ENCODE measurements at places on chromosomes 12 and 14. TPM values are rescaled to one million over a fixed set of nuclear protein-coding genes. Genes with fewer than 3 reads are reported as not detected.

GRCh38 chr12:56152132-56152755 lies at the start of gene MYL6B:
Gene MYL6B (plus strand): TSS chr12:56152587. CDS start chr12:56153919, 1,332 bp downstream.
- DNase-seq: peak; percentile 94

DNA sequence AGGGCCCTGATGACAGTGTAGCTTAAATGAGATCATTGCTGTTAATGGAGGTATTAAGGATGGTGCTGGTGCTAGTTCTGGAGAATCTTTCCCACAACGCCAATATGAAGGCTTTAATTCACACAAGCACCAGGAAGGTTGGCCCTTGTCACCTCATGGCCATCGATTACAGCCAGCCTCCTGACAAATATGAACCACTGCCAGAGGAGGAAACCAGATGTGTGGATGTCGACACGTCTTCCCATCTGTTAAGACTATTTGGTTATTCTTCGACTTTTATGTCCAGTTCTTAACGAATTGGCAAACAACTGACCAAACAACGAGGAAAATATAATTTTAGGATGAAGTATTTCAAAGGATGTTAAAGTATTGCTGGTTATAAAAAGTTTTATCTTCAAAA lies 79.5 kb downstream of the PIK3C2G start:
- no peak for DNase-seq

GRCh38 chr14:27672047-27672446 lies 1074.2 kb upstream of the NOVA1 start:
- no peak for DNase-seq

- no peak for DNase-seq
Measured at GRCh38 chr14:88089445-88089844, 84.5 kb downstream of the GPR65 start.

DNA sequence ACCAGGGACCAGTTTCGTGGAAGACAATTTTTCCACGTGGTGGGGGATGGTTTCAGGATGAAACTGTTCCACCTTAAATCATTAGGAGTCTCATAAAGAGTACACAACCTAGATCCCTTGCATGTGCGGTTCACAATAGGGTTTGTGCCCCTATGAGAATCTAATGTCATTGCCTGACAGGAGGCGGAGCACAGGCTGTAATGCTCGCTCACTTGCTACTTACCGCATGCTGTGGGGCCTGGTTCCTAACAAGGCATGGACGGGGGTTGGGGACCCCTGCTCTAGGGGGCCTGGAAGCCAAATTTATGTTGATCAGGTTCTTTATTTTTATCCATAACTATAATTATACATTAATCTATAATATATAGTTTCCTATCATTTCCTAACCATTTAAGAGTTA lies 315.3 kb downstream of the MED13L start:
- DNase-seq: no peak

DNA sequence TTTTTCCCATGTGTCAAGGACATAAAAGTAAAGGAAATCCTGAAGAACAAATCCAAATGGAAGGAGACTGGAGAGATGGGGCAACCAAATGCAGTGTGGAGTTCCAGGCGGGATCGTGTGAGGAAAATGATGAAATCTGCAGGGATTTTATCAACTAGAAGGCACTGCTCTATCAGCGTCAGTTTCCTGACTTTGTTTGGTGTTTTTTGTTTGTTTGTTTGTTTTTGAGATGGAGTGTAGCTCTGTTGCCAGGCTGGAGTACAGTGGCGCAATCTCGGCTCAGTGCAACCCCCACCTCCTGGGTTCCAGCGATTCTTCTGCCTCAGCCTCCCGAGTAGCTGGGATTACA lies 43.3 kb upstream of the GPR132 start:
- no peak for DNase-seq

DNA sequence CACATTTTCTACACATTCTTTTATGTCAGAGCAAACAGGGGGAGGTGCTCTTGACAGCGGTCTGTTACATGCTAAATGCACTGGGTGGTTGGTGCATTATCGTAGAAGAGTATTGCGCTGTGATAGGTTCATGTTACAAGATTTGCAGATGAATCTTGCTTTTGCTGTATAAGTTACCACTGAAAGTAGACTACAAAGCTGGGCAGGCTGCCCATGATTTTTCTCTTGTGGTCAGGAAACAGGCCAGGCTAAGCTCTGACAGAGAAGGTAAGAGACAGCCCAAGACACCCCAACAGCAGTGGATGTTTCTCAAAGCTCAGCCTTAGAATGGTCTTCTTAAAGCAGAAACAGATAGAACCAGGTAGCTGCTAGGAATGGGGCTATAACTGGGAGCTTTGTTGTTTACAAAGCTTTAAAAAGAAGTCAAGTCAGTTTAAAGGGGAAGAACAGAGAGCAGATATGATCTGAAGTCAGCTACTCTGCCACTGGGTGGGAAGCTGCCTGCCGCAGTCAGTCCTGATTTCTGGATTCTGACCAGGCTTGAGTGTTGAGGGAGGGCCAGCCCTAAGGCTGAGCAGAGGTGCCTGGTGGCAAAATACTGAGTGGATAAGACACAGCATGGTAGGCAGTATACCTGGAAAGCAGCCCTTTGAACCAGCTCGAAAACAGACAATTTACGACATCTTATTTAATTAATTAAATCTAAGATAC lies 9.4 kb downstream of the KCNA1 start:
- DNase-seq: no peak

- no peak for DNase-seq
Measured at GRCh38 chr14:39015360-39015961, 87.6 kb downstream of the SEC23A start.

DNA sequence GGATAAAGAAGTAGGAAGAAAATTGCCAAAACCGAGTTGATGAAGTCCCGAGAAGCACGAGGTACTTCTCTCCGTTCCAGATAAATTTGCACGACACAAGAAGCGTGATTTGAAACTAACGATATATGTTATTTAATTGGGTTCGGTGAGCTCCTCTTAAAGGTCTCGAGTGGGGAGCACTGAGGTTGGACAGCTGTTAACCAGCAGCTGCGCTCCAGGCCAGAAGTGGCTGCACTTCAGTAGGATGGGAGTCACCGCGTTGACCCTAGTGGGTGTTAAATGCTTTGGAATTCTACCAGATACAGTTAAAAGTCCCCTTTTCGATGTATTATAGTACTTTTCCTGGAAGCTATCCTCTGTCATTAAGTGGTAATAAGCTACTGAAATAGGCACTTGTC lies 953 bp upstream of the DCAF5 start:
- peak; percentile 52 for DNase-seq

- no peak for DNase-seq
Measured at GRCh38 chr12:92942905-92943304, 13.8 kb upstream of the EEA1 start.

- DNase-seq: no peak
Measured at GRCh38 chr12:53042607-53043454, 7.0 kb upstream of the TNS2 start.

- DNase-seq: no peak
Measured at GRCh38 chr12:80033448-80033847, 65.9 kb upstream of the OTOGL start.

DNA sequence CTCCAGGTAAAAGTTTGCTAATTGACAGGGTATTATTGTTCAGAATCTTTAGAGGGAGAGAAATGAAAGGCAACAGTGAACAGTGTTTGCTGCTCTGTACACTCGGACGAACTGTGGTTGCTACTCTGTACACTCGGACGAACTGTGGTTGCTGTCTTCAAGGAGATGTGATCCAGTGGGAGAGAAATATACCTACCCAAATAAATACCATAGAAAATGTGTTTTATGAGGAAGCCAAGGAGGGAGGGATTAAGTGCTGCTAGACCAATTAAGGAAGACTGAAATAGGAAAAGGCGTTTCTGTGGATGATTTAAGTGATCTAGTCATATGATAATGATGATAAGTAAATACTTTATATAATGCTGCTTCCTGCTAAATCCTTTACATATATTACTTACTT lies 2.7 kb downstream of the STK38L start:
- DNase-seq: no peak

GRCh38 chr14:97791906-97792305 lies 994.7 kb downstream of the VRK1 start:
- DNase-seq: no peak

DNA sequence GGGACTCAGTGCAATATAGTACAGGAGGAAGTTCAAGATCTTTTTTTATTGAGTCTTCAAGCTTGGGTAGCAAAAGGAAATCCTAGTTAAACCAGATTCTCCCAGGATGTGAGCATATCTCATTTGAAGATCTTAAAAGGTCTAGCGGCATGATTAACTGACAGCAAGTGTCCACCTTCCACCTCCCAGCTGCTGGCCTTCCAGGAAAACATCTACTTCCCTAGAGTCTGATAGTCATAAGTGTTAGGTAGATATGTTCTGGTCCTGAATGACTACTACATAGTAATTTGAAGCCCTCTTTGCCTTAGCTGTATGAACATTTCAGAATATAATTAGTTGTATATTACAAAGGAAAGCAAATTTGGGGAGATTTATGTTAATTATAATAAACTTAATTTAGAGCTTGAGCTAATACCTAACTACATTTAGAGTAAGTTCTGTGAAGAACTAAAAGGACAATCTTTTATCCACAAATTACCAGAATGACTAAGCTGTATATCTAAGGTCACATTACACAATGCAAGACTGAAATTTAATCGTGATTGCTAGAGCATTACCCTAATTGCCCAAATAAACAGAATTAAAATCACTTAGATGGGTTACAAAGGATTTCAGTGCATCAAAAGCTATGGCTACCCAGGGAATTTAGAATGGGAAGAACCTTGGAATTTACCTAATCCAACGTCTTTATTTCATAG lies 9.9 kb downstream of the LGR5 start:
- no peak for DNase-seq

DNA sequence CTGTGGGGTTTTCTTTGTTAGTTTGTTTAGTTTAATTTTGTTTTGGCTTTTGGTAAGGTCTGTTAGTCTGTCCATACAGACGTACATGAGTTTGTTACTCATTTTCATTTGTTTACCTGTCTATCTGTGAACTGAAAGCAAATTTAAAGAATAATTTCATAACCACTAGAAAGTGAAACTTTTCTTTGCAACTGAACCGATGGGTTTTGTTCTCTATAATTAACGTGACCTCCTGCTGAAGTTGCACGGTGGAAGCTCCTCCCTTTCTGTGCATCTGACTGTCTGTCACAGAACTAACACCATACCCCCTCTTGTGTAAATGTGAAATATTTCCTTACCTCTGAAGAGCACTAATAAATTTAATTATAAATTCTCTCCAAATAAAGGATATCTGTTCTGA lies 595.5 kb downstream of the GALC start:
- no peak for DNase-seq

DNA sequence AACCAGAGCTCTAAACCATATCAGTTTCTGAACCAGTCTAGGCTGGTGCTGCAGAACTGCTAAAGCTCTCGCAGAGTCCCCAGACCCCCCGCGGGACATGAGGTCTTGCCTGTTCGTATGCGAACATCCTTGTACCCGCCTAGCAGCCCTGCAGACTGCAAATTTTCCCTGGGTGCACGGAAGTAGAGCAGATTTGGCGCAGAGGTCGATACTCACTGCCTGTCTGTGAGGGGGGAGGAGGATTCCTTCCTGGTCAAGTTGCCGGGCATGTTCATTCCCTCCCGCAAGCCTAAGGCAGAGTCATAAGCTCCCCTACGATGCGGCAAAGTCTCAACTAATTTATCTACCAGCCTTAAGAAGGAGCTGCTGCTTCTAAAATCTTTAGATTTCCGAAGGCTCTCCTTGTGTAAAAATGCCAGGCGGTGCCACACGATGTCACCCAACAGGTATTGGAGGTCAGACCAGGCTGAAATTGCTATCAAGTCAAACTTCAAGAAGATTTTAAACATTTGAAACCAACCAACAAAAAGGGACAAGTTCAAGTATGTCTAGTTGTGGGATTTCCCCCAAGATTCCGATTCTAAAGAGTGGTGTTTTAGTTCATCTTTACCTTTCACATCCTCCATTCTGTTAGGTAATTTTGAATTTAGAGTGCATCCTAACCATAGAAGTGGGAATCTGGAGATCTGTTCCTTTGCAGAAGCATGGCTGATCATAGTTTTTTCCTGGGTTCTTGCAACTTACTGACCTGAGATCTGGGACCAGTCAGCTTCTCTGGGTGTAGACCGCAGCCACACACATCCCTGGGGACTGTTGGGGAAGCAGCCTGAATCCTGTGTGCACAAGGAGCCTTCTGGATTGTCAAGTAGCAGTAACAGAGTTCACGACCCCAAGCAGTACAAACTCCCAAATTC lies 1.6 kb upstream of the PAX9 start:
- DNase-seq: peak; percentile 26

DNA sequence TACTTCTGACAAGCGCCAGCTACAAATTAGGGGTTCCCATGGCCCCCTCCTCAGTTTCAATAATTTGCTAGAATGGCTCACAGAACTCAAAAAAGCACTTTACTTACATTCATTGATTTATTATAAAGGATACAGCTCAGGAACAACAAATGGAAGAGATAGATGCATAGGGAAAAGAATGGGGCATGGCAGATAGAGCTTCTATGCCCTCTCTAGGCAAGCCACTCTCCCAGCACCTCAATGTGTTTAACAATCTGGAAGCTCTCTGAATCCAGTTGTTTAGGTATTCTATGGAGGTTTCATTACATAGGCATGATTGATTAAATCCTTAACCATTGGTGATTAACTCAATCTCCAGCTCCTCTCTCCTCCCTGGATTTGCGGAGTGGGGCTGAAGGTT lies 184.5 kb upstream of the DAAM1 start:
- no peak for DNase-seq

- DNase-seq: peak; percentile 82
Measured at GRCh38 chr14:60723907-60724618, at the start of gene SIX4. Gene SIX4 (minus strand): TSS chr14:60724351. CDS start chr14:60724074, 277 bp downstream.

- no peak for DNase-seq
Measured at GRCh38 chr12:60349232-60349978, 753.6 kb downstream of the SLC16A7 start.

DNA sequence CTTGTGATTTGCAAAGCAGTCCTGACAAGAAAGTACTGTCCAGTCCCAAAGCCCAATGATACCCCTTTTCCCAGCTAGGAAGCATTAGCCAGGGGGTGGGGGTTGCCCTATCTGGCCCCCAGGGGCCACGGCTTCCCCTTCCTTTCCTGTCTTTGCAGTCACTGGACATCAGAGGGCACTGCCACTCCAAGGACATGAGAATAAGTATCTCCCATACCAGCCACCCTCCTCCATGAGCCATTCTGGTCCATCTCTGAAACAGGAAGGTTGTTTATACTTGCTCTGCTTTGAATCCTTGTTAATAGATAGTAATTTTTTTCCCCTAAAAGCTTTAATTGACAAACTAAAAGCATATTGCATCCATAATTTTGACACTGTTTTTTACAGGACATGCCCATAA lies 29.7 kb downstream of the RBM19 start:
- no peak for DNase-seq

GRCh38 chr12:24608637-24609285 lies 340.1 kb downstream of the BCAT1 start:
- DNase-seq: no peak

GRCh38 chr12:119692997-119693396 lies 25.1 kb downstream of the PRKAB1 start:
- DNase-seq: no peak

The NOP9 gene
- total RNA-seq: 25.7 TPM

The SYNE3 gene
- 18.5 TPM for total RNA-seq

The C12orf54 gene
- not detected for total RNA-seq

The AEBP2 gene
- 46.4 TPM for total RNA-seq

The TGM1 gene
- total RNA-seq: 13.1 TPM

The PTPRR gene
- 0.50 TPM for total RNA-seq

The COX8C gene
- total RNA-seq: not detected

The IL23A gene
- 0.88 TPM for total RNA-seq

The PEX5 gene
- 42.3 TPM for total RNA-seq

Data from kidney (tissue), 22 donors.